H4 (cell line): ENCODE measurements at places on chromosomes 7 and 10.

DNA sequence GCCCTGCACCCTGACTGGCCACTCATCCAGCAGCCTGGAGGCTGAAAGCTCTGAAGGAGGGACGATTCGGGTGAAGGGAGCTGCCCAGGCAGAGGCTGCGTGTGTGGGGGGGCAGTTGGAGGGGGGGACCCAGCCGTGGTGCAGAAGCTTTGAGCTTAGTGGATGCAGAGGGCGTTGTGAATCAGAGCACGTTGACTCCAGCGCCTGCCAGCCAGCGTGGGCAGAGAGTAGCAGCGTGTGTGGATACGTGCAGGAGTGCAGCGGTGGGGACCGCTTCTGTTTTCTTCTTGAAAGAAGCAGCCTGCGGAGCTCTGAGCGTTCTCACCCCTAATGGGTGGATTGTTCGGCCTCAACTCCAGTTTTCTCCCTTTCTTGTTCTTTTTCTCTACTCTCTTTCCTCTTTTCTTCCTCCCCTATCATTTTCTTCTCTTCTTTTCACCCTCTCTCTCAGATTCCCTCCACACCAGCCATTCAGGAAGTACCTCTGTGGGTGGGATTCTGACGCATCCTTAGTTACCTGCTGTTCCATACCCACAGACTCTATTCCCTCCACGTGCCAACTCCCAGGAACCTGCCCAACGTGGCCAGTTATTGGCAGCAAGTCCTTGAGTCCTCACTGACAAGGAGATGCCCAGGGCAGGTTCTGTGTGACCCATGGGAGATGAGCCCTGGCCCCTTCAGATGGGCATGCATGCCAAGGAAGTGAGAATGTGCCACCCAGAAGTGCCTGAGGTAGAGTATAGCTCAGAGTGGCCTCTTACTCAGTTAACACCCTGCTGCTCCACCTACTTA is 47.4 kb downstream of the SORCS3 start:
- DNase-seq: no peak

GRCh38 chr7:1227814-1228544 is 4.7 kb upstream of the UNCX start:
- DNase-seq: no peak

- no peak for DNase-seq
These were observed at the start of gene GBX1 for GRCh38 chr7:151167197-151167961. Gene GBX1, minus strand, starts transcription at chr7:151167694. Its CDS starts 146 bp downstream, at chr7:151167548.

DNA sequence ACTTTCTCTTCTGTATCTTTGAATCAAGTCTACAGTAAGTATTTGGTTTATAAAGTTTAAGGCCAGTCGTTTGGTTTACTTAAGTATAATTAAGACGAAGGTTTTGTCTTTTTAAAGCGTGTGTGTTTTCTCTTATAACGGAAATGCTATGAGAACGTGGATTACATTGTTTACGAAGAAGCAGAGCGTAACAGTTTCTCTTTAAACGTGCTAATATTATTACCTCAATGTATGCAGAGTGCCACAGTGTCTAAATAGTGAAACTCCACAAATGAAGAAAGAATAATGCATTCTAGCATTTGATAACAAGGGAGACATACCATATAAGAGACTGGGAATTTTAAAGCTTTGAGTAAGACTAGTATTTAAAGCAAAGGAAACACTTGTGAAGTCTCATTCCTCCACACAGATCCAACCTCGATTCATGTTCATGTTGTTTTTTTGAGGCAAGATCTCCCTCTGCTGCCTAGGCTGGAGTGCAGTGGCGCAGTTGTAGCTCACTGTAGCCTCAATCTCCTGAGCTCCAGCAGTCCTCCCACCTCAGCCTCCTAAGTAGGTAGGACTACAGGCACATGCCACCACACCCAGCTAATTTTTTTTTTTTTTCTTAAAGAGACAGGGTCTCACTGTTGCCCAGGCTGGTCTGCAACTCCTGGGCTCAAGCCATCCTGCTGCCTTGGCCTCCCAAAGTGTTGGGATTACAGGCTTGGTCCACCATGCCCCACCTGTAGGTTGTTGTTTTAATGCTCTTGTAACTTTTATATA is 75.1 kb downstream of the ANKRD61 start:
- peak; percentile 61 for DNase-seq

DNA sequence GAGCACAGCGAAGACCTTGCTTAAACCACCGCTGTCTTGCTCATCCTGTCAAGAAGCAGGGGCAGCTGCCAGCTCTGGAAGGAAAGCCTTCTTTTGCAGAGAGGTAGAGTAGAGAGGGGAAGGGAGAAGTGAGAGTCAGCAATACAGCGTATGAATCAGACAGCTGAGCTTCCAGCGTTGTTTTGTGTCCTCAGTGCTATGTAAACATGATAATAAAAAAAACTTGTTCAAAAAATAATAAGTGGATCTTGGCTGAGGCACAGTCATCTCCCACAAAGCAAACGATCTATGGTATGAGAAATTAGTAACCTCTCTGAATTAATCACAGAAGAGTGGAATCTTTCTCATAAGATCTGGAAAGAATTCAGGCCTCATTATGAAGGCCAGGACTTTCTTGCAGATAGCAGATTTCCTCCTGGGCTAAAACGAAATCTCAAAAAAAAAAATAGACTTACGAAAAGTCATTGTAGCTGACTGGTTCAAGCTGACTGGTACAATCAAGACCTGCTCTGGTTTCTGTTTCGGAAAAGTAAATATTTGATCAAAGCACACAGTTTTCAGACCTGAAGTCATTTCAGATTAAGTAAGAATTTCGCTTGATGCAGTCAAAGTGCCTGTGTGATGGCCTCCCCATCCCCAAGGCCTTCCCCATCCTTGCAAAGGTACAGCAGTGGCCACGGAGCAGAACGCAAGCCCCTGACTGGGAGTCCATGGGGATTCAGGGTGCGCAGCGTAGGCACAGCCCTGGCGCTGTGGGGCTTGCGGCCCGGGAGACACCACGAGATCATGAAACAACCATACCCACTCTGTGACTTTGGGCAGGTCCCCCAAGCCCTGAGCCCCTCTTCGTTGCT is 29.4 kb downstream of the CHST15 start:
- DNase-seq: no peak

DNA sequence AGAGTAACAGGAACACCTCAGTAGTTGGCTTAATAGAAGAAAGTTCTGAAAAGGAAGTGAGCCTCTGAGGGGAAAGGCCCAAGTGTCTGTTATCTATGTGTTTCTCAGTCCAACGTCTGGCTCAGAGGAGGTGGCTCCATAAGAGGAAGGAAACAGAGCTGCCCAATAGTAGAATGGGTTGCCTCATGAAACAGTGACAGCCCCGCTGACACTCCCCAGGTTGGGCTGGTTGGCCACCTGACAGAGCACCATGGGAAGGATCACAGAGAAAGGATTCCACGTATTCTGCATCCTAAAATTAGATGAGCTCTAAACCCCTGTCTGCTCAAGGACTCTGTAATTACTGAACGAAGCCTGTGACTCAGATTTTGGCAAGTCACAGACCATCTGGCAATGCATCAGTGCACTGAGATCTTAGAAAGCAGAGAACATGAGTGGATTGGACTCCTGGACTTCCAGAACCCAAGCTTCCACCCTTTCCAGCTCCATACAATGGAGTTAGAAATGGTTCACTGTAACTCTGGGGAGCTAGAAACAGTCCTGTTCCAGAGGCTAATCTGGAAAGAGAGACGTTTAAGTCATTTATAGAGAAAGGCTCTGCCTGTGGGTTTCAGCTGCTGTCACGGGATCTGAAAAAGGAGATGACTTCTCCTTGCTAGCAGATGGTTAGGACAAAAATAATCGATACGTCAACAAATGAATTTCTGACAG is 2.9 kb downstream of the PKD2L1 start:
- no peak for DNase-seq

GRCh38 chr7:57361406-57361805 is 88.6 kb upstream of the ZNF716 start:
- no peak for DNase-seq

DNA sequence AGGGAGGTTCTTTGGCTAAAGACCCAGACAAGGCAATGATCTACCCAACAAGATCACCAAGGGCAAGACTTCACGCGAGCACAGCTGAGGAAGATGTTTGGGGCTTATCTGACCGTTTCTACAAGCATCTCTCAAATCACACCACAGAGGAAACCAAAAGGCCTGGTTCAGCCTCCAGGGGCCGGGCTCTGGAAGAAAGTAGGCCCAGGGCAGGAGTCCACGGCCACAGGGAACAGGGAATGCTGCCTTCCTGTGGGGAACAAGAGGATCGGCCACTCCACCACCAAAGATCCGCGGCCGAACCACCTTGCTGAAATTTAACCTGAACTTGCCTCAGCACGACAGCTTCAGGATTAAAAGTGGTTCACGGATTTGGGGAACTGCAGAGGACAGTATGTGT is 332.5 kb downstream of the PTPRN2 start:
- no peak for DNase-seq

DNA sequence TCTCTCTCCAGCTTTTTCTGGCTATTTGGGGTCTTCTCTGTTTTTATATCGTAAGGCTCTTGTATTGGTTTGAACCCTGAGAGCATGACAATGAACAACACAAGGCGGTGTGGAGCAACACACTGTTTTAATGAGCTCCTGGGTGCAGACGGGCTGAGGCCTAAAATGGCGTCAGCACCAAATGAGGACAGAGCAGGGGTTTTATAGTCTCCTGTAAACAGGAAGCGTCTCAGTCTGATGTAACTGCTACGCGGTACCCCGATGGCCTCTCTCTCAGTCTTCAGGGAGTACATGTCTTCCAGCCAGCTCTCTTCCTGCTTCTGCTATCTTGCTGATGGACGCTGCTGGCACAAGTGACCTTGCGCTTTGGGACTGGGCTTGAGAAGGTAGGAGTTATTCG is 95.9 kb upstream of the CCDC71L start:
- DNase-seq: no peak

GRCh38 chr7:140322759-140323158 is 75.6 kb downstream of the SLC37A3 start:
- no peak for DNase-seq

DNA sequence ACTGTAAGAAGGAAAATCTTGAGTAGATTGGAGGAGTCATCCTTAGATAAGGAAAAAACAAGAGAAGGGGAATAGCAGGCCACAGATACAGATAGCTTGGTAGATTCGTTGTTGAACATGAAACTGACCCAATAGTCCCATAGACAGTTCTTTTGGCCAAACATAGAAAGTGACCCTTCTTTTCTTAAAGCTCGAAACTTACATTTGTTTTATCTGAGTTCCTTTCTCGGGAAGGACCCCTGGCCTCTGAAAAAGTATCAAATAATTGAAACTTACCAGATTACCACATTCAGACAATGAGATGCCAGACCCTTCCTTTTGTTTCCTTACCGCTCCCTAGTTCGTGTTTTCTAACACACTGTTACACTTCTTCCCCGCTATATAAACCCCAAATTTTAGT is 72.9 kb downstream of the ZFAND4 start:
- no peak for DNase-seq

GRCh38 chr7:70165477-70166170 is 567.3 kb downstream of the AUTS2 start:
- DNase-seq: no peak

DNA sequence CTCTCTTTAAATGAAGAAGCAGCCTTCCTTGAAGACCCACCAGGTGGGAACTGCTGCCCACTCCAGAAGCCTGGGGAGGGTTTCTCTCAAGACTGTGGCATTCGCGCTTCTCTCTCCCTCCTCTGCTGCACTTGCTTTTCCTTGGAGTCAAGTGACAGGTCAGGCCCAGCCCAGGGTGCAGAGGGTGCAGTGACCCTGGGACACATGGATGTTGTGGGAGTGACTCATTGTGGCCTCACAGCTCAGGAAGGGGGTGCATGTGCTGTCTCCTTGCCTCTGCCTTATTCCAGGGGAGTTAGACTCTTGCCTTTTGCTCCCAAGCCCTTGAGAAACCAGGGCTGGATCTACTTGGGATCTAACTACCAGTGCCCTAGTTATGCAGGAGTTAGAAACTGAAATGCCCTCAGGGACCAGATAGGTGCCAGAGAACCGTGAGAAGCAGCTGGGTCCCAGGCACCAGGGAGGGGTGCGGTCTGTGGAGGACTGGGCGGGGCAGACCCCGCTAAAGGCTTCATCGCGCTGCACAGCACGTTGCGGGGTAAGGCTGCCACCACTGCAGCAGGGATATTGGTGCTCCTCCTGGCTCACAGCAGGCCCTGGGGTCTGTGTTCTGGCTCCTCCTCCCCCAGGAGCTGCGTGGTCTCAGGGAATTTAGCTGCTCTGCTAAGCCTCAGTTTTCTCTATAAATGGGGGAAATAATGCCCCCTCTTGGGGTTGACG is 11.4 kb downstream of the FAM241B start:
- no peak for DNase-seq

DNA sequence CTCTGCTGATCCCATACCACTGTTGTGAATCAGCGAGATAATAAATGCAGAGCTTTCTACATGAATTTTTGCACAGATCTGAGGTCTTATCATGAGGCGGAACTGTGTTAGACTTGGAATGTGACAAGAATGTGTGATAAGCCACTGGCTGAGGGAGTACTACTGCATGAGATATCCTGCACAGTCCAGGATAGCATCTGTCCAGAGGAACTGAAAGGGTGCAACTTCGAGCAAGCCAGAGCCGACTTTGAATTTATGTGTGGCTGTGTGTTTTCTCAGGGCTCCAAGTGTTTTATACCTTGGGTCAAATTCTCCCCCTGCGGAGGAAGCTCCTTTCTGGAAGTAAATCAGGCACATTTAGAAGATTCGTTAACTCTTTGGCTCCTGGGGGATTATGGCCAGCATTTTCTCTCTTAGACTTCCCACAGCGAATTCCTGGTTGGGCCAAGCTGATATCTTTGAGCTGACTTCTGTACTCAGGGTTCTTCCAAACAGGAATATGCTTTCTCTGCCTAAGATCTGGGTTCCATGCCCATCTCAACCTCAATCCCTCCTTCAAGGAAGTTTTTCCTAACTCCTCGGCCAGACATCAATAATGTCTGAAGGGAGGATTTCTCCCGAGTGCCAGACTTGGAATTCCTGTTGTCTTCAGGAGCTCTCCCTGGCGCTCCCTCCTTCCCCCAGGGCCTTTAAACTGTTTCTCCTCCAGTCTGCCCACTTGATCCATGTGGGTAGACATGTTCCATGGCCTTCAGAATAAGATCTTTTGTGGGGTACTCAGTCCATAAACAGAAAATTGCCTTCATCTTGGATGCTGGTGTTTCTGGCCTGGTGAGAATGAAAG is 2.5 kb upstream of the MEST start:
- no peak for DNase-seq

GRCh38 chr7:33854178-33854577 is 51.2 kb upstream of the BMPER start:
- DNase-seq: peak; percentile 69

DNA sequence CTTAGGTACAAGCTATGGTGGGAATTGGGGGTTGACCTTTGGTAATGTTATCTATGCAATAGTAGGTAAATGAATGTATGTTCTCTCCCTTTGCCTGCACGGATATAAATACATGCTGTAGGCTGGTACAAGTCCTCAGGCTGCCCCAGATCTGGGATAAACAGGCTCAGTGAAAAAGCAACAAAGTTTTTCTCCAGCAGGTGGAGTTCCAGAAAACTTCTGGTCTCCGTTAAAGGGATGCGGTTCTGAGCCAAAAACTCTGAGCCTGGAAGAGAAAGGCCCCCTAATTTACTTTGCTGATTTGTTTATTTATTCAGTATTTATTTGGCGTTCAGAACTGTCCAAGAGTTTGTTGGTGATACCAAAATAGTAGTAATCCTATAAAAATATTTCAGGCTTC is 204.7 kb downstream of the ADRA2A start:
- no peak for DNase-seq
